ENCODE measurements at places on chromosomes 13 and 19.

DNA sequence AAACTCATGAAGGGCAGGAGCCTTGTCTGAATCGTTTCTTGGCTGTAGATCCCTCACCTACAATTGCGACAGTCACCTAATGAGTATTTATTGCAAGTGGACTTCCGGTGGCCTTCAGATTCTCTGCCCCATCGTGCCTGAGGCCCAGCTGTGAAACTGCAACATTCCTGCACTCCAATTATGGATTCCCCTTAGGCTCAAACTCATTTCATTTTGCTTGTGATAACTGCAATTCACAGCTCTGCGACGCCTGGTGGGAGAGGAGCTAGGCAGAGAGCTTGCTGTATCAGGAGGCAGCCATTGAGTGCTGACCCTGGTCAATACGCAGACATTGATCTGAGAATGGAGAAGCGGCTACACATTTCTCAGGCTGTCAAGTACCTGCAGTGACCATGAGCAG is 59.0 kb downstream of the CCDC70 start:
- no peak for DNase-seq

- no peak for DNase-seq
Measured at GRCh38 chr13:111115965-111116521, 933 bp downstream of the ARHGEF7 start.

DNA sequence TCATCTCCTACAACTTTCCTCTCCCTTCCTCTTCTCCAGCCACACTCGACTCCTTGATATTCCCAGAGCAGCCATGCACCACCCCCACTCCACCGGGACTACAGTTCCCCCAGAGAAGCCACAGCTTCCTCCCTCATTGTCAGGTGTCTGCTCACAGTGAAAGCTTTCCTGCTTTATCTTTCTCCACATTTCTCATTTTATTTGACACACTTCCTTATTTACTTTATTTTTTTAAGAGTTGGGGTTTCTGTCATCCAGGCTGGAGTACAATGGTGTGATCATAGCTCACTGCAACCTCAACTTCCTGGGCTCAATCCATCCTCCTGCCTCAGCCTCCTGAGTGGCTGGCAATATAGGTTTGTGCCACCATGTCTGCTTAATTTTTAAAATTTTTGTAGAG is 464.6 kb downstream of the MYO16 start:
- no peak for DNase-seq

GRCh38 chr13:57418067-57418677 is 213.4 kb upstream of the PCDH17 start:
- DNase-seq: no peak

- DNase-seq: no peak
Measured at GRCh38 chr13:47178090-47178950, 281.5 kb upstream of the HTR2A start.

- DNase-seq: no peak
Measured at GRCh38 chr19:4977299-4978174, 8.6 kb downstream of the KDM4B start.

DNA sequence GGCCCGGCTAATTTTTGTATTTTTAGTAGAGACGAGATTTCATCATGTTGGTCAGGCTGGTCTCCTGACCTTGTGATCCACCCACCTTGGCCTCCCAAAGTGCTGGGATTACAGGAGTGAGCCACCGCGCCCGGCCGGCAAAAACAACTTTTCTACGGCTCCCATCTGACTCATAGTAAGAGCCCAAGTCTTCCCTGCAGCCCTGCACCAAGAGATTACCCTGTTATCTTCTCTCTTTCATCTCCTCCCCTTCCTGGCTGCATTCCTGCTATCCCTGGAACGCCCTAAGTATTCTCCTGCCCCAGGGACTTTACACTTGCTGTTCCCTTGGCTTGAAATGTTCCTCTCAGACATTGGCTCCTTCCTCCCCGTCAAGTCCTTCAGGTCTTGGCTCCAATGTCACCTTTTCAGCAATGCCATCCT is 6.6 kb downstream of the AP2S1 start:
- DNase-seq: no peak

GRCh38 chr19:15199661-15200552 is 888 bp downstream of the NOTCH3 start:
- no peak for DNase-seq

GRCh38 chr19:38317104-38317612 is 1.4 kb upstream of the YIF1B start:
- DNase-seq: no peak

- DNase-seq: no peak
Measured at GRCh38 chr19:43634506-43634871, 5.2 kb downstream of the CADM4 start.

DNA sequence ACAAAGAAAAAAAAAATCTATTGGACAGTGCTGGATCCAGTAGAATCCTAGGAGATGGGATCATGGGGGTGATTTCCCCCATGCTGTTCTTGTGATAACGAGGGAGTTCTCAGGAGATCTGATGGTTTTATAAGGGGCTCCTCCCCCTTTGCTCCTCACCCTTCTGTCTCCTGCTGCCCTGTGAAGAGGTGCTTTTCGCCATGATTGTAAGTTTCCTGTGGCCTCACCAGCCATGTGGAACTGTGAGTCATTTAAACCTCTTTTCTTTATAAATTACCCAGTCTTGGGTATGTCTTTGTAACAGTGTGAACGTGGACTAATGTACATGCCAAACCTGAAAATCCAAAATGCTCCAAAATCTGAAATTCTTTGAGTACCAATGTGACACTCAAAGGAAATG is 45.5 kb downstream of the ARHGEF7 start:
- DNase-seq: no peak

DNA sequence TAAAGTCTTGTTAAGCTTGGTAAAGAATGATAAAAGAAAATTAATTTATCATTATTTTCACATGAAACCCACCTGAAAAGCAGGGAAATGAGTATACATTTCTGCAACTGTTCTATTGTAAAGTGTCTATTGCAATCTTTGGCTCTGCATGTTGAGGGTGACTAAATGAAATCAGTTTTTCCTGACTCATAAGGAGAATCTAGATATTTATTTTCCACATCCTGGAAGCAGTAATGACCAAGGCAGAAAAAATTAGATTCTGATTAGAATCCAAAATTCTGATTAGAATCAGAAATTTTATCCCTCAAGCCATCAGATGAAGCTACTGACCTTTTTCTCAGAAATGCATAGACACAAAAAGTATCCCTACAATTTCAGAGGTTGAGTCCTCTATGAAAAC is 178.4 kb downstream of the MYO16 start:
- DNase-seq: no peak

GRCh38 chr19:29668746-29669609 is 3.7 kb downstream of the PLEKHF1 start:
- DNase-seq: no peak

- DNase-seq: peak; percentile 88
Measured at GRCh38 chr19:58475714-58476497, at the start of gene ZNF446. TSS of gene ZNF446 (plus strand) at chr19:58476352. CDS start at chr19:58477219, 867 bp downstream.

DNA sequence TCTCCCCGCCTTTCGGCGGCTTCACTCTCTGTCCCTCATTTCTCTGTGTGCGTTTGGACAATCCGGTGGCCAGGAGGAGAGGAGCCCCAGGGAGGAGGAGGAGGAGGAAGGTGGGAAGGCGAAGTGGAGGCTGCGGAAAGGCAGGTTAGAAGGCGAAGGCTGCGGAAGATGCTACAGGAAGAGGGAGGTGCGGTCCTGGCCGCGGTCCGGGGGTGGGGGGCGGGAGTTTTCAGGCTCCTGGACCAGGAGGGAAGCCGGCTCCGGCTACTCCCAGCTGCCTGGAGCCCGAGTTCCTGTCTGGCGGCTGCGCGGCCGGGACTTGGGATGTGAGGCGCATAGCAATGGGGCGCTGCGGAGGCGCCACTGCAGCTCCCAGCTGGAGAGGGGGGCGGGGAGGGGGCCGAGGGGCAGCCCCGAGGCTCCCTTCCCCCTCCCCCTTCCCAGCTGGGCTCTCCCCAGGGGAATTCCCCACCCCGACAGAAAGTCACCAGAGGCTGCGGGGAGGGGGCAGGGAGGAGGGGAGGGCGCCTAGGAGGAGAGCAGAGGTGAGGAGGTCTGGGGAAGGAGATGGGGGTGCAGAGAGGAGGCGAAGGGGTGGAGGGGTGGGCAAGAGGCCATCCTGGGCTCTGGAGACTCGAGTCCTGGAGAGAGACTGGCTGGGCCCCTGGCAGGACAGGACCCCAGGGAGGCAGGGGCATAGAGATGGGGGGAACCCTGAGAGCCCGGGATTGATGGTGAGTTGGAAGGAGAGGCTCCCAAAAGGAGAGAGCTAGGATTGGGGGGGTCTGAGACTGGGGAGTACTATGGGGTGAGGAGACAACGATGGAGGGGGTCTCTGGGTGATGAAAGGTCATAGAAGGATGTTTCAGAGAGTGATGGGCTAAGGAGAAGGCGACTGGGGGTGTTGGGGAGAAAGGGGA is 2.0 kb downstream of the LRRC4B start:
- DNase-seq: no peak

- DNase-seq: no peak
Measured at GRCh38 chr19:36436531-36436930, 18.1 kb upstream of the ZFP82 start.

GRCh38 chr19:13260883-13261653 is 110.9 kb downstream of the IER2 start:
- DNase-seq: no peak

DNA sequence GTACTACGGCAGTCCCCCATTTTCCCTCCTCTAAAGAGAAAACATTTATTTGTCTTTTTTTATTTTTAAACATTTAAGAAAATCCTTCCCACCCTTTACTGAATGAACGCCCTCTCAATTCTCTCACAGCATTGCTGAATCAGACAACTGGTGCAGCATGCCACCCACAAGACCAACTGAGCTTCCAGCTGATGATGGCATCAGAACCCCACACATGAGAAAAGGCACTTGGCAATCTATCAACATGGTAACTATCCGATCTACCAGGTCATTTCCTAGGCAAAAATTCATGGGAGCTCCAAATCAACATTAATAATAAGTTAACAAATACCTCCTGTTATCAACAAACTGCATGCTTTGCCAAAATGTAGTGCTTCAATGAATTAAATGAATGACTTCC is 43.1 kb downstream of the LHFPL6 start:
- DNase-seq: no peak

- DNase-seq: no peak
Measured at GRCh38 chr13:106284358-106284757, 251.1 kb downstream of the EFNB2 start.
